ENCODE measurements at places on chromosomes 11 and 22.

- no peak for DNase-seq
Observed at GRCh38 chr22:48708558-48709245, 1119.0 kb downstream of the BRD1 start.

GRCh38 chr11:71913756-71914526, 14.5 kb downstream of the XNDC1N start:
- no peak for DNase-seq

DNA sequence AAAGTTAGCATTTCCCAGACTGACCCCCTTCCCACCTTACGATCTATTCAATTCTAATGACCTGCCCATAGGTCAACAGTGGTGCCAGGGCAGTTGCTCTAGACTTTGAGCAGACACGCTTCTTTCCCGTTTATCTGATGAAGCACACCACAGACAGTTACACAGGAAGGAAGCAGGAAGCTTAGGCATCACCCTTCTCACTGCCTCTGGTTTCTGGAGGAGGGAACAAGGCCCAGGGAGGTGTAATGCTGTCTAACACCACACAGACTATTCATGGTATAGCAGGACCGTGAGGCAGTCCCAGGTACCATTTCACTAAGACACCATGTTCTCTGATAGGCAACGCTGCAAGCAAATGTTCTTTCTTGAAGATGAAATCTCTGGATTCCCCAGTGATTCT, 279.4 kb downstream of the NTM start:
- DNase-seq: no peak

DNA sequence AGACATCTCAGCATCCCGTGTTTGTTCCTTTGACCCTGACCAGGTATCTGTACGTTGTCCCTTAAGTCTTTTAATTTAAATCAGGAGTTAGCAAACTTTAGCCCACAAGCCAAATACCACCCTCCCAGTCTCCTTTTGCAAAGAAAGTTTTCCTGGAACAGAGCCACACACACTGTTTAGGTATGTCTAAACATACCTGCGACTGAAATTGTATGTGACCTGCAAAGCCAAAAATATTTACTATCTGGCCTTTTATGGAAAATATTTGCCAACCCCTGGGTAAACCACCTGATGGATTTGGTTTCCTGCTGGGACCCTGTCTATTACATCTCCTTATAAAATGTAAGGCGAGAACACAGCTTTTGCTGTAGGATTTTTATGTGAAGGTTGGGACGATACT, 20.2 kb upstream of the RCN1 start:
- DNase-seq: no peak

GRCh38 chr22:45230026-45230721, 10.5 kb downstream of the KIAA0930 start:
- DNase-seq: no peak

- no peak for DNase-seq
Observed at GRCh38 chr11:2525166-2525861, 80.5 kb downstream of the KCNQ1 start.

- no peak for DNase-seq
Observed at GRCh38 chr11:16321148-16321547, 35.2 kb downstream of the SOX6 start.

GRCh38 chr22:32682990-32683389, 118.5 kb upstream of the TIMP3 start:
- DNase-seq: no peak

DNA sequence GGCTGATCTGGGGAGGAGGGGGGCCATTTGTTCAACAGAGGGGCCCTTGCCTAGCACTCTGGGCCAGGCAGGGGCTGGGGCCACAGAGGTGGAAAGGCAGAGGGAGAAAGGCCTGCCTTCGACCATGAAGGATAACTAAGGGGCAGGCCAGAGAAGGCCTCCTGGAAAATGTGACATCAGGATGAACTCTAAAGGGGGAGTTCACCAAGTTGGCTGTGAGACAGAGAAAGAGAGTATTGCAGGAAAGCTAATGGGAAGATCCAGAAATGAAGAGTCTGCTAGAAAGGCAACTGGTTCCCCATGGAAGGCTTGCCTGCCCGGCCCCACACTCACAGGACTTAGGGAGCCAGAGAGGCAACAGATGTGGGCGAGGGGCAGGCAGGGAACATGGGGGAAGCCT, 16.3 kb downstream of the CSNK1E start:
- no peak for DNase-seq

- DNase-seq: no peak
Observed at GRCh38 chr11:118080296-118080695, 3.4 kb downstream of the TMPRSS4 start.

- DNase-seq: no peak
Observed at GRCh38 chr11:68689737-68690625, 5.6 kb downstream of the GAL start.

DNA sequence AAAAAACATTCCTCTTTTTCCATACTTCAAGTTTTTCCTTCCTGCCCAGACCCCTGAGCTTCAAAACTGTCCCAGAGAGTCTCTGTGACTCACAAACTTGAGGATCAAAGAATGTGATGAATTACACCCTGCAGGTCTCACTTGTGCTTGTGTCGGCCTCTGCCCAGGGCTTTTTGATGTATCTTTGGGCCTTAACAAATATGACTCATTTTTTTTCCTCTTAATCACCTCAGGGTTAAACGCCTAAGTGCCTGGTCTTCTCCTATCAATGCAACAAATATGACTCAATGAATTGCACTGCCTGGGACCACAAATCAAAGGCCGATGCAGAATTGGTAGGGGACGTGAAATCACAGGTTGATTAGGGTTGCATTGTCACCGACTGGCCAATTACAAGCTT, 267.7 kb downstream of the LARGE1 start:
- DNase-seq: no peak

All from retinal pigment epithelial cell (primary cell).